Mucosa of gallbladder (tissue), 1 donor: ENCODE measurements at places on chromosomes 7 and 10. TPM values are rescaled to one million over a fixed set of nuclear protein-coding genes. Genes with fewer than 3 reads are reported as not detected.

The PRSS2 gene
- total RNA-seq, result 94.5 TPM

The CALCR gene
- 0.17 TPM for total RNA-seq

The TECPR1 gene
- 42.3 TPM for total RNA-seq

The ADAM22 gene
- 1.8 TPM for total RNA-seq

The HABP2 gene
- total RNA-seq, result 296 TPM

The HACD1 gene
- total RNA-seq, result 17.0 TPM

The NPY4R gene
- total RNA-seq, result 0.14 TPM

The ZNF239 gene
- 3.3 TPM for total RNA-seq

The MARVELD1 gene
- 37.8 TPM for total RNA-seq

The NEBL gene
- total RNA-seq, result 15.0 TPM

- no peak for DNase-seq
Observed at GRCh38 chr7:7292085-7292484, 109.7 kb downstream of the C1GALT1 start.

DNA sequence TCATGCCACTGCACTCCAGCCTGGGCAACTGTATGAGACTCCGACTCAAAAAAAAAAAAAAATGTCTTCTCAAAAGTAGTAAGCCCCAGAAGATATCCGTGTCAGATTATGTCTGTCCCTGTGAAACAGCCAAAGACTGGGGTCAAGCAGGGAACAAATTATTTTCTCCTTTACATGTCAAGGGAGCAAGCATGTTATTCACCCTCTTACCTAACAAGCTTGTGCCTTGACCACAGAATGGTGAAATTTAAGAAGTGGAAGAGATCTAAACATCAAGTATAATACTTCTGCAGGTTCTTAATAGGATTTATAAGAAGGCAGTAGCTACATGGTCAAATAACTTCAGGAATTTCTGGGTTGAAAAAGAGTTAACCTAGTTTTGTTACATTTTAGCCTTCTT is 187.9 kb downstream of the ZNF365 start:
- DNase-seq, result no peak

DNA sequence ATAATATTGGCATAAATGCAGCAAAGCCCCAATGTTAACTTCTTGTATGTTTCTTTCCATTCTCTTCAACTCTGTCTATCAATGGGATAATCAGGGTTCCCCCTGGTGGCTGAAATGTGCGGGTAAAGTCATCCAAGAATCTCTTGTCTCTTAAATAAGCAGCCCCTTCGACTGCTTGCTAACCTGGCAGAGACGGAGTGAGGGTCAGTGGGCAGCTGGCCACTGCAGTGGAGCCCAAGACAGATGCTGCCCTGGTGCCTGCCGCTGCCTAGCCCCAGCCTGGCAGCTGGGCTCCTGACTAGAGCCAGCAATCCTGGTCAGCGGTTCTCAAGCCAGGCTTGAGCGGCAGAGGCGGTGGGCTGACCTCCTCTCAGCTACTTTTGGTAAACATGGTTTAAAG is 248.9 kb downstream of the COBL start:
- peak; percentile 70 for DNase-seq

DNA sequence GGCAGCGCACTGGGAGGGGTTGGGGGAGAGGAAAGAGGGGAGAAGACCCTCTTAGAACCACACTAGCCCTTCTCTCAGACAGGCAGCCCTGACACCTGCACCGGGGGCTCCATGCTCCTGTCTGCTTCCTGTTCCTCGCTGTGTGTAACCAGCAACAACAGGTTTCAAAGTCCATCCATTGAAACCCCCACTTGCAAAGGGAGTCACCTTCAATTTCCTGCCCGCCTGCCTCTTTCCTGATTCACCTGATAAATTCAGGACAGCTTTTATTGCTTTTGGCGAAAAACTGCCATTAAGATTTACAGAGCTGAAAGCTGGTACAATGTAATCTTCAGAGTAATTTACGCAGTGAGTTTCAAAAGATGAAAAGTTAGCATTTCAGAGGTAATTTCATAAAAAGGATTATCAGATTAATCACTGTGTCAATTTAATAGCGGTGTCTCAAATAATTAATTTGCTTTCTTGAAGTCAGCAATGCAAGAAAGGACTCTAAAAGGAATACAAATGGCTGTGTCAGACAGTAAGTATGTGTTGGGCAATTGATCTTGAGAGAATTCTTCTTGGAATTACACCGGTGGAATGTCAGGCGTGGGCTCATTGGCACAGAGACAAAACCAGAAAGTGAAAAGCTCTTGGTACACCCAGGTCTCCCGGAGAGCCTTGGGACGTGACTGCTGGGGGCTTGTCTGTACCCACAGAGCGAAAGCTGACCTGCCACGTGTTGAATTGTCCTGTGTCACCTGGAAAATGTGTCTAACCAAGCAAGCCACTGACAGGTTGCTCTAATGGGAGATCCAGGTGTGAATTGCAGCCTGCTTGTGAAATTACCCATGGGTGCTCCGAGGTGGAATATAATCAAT is 60.7 kb downstream of the TMEM209 start:
- DNase-seq, result no peak

GRCh38 chr7:47254081-47254977 is 327.6 kb downstream of the TNS3 start:
- DNase-seq, result peak; percentile 75

DNA sequence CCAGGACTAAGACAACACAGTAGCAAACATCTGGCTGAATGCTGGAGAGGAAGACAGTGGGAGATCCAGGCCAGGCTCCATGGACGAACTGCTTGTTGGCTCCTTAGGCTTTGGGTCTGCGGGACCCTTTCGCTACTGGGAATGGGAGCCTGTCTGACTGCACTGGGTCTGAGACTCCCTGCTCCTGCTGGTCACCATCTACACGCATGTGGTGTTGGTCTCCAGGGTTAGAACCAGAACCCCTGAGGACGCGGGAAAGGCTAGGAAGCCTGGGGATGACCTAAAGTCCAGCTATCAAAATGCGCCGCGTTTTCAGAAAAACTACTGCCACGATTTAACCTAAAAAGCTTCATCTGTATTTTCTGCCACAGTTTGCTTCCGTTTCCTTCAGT is 817 bp upstream of the DNAJB6 start:
- DNase-seq, result no peak

GRCh38 chr7:120987280-120987679 is 1.2 kb upstream of the CPED1 start:
- no peak for DNase-seq

DNA sequence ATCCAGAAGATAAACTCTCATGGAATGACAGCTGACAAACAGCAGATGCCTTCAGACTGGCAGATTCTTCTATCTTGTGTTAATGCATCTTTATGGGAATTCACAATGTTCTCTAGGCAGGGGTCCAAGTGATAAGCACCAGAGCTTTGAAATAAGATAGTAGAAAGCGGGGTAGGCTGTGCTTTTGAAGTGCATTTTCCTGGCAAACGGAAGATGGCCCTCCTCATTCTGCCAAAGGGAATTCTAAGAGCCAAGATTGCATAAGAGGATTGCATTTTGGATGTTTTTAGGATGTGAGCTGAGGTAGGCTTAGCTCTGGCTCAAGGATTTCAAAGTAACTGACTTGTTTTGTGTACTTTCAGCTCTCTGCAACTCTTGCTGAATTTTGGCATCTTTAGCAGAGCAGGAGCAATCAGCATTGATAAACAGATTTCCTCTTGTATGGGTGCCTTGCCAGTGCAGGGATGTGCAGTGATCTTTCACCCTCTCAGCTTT is 298.5 kb upstream of the KLF6 start:
- no peak for DNase-seq

GRCh38 chr10:78952686-78953085 is 116.1 kb upstream of the ZMIZ1 start:
- DNase-seq, result peak; percentile 26

GRCh38 chr7:8129318-8129659 is 132.7 kb downstream of the ICA1 start:
- DNase-seq, result no peak

GRCh38 chr7:26195867-26196657 is 4.5 kb downstream of the HNRNPA2B1 start:
- no peak for DNase-seq

DNA sequence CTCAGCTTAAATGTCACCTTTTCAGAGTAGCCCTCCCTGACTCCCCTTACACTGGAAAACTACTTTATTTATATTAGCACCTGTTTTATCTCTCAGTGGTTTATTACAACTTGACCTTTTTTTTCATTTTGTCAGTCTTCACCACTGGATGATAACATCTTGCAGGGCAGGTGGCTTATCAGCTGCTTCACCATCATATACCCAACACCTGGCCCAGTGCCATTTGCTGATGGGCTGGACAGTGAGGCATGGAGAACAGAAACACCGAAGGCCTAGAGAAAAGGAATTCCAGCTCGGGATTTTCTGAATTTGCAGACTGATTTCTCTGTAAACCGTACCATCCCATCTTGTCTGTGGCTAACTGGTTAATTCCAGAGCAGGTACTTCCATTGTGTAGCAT is 48.5 kb downstream of the SORCS3 start:
- DNase-seq, result no peak

DNA sequence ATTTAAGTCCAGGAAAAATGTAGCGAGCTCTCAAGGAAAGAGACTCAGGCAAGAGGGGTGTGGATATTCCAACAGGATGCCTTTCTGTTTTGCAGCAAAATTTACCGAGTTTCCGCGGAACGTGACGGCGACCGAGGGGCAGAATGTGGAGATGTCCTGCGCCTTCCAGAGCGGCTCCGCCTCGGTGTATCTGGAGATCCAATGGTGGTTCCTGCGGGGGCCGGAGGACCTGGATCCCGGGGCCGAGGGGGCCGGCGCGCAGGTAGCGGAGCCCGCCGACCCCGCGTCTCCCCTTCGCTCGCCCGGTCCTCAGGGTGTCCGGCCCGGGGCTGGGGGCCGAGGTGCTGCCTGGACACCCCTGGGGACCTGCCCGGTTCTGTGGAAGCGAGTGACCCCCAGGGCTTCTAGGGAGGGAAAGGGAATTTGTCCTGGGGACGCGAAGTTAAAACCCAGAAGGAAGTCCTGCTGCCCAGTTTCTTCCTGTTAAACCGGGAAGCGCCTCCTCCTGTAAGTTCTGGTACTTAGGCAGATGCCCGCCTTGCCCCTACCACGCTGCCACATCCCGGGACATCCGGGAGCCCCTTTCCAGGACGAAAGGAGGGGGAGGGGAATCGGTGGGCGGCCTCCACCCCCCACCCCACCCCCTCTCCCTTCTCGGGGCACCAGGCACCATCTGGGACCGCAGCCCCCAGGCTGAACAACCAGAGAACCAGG is 2.5 kb downstream of the VSTM2A start:
- no peak for DNase-seq

DNA sequence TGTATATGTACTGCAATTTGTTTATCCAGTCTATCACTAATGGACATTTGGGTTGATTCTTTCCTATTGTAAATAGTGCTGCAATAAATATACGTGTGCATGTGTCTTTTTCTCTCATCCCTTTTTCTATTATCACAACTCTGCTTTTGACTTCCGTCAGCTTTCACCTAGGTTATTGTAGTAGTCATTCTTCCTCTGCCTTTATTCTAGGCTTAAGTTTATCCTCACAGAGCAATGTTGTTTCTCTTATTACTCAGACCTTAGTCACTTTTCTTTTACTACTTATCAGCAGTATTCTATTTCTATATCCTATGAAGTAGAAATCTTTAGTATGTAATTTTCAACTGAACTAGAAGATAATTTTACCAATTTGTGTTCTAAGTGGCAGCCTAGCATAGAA is 175.3 kb upstream of the SEMA3E start:
- no peak for DNase-seq

- no peak for DNase-seq
Observed at GRCh38 chr7:125130173-125130572, 200.5 kb upstream of the POT1 start.

GRCh38 chr10:126215746-126216631 is 172.3 kb downstream of the ADAM12 start:
- no peak for DNase-seq

DNA sequence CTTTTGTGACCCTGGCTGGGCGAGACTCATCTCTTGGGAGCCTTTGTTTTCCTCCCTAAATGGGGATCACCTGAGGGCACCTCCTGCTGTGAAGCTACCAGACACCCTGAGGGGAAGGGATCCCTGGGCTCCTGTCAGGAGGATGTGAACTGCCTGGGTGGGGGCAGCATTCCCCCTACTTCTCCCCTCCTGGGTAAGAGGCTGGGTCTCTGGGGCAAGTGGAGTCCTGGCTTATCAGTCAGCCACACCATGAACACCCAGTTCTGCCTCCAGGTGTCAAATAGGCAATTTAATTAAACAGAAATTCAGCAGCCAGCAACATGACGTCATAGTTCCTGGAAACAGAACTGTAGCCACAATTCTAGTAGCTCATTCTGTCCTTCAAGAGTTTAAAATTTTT is 97.7 kb upstream of the RET start:
- no peak for DNase-seq

DNA sequence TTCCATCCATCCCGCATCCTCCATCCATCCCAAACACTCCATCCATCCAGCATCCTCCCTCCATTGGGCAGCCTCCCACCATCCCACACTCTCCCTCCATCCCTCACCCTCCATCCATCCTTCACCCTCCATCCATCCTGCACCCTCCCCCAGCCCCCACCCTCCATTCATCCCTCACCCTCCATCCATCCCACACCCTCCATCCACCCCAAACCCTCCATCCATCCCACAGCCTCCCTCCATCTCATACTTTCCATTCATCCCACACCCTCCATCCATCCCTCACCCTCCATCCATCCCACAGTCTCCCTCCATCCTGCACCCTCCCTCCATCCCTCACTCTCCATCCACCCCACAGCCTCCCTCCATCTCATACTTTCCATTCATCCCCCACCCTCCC is 60.4 kb downstream of the FOXI2 start:
- DNase-seq, result no peak

GRCh38 chr10:26372513-26373354 is 65.4 kb upstream of the APBB1IP start:
- no peak for DNase-seq

DNA sequence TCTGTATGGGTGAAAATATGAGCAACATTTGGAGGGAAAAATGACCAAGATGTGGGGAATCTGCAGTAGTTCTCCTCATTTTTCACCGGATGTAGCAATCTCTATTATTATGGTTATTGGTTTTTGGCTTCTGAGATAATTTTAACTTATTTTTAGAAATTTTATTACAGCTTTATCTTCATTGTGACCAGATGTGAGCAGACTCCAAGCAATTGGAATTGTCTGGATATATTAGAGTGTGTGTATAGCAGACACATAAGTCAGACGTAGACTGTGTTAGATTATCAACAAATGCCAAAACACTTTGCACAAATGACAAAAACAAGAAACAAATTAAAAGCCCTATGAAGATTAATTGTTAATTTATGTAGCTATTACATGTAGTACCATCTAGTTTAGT is 249.1 kb downstream of the DNAJB9 start:
- no peak for DNase-seq

- DNase-seq, result peak; percentile 12
Observed at GRCh38 chr7:92246360-92247101, 757 bp downstream of the ANKIB1 start.
